ENCODE measurements at places on chromosomes 5 and 9.

- DNase-seq = no peak
Measured at GRCh38 chr9:134066913-134067851, 644 bp downstream of the BRD3 start.

- DNase-seq = no peak
Measured at GRCh38 chr9:95754533-95755420, 120.7 kb upstream of the ERCC6L2 start.

- DNase-seq = no peak
Measured at GRCh38 chr9:87193925-87194868, 246.9 kb upstream of the GAS1 start.

- DNase-seq = no peak
Measured at GRCh38 chr9:109609060-109609459, 111.0 kb upstream of the PTPN3 start.

- no peak for DNase-seq
Measured at GRCh38 chr5:133510634-133511262, 101.6 kb downstream of the FSTL4 start.

- DNase-seq = no peak
Measured at GRCh38 chr9:16039988-16040761, 487.3 kb downstream of the CCDC171 start.

GRCh38 chr5:174421408-174421805 is 303.0 kb upstream of the MSX2 start:
- DNase-seq = no peak

GRCh38 chr9:27679338-27679737 is 106.1 kb upstream of the C9orf72 start:
- DNase-seq = no peak

DNA sequence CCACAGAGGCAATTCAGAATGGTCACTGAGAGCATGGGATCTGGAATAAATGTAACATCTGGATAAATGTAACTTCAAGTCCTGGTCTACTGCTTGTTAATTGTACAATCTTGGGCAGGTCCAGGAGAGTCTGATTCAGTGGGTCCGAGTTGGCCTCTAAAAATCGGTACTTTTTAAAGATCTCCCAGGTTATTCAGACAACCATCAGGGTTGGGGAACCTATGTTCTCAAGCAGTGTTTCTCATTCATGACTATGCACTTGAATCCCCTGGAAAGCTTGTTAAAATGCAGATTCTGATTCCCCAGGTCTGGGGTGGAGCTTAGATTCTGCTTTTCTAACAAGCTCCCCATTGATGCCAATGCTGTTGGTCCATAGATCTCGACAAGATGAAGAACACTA is 14.8 kb downstream of the ANXA1 start:
- DNase-seq = no peak

GRCh38 chr9:90827181-90827871 is 25.7 kb downstream of the SYK start:
- no peak for DNase-seq

- no peak for DNase-seq
Measured at GRCh38 chr5:52703321-52703720, 84.4 kb upstream of the ITGA1 start.

GRCh38 chr5:140806834-140807775 is at the start of gene PCDHA4:
Gene PCDHA4, plus strand, starts transcription at chr5:140807068.
- DNase-seq = no peak

DNA sequence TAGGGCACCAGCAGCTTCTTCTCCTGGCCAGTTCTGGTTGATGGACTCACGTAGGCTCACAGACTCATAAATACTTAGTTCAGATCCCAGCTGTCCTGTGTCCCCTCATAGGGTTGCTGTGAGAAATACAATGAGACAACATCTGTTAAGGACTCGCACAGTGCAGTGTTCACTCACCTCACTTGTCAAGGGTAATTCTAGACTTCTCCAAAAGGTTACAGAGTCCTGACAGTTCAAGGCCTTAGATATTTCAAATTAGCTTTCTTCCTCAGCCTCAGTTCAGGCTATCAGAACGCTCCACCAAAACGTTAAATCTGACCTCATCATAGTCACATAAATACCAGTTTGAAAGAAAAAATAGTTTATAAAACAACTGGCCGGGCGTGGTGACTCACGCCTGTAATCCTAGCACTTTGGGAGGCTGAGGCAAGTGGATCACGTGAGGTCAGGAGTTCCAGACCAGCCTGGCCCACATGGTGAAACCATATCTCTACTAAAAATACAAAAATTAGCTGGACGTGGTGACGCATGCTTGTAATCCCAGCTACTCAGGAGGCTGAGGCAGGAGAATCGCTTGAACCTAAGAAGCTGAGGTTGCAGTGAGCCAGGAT is 106.3 kb downstream of the UGCG start:
- no peak for DNase-seq
